ENCODE measurements at places on chromosomes 7 and 10.

DNA sequence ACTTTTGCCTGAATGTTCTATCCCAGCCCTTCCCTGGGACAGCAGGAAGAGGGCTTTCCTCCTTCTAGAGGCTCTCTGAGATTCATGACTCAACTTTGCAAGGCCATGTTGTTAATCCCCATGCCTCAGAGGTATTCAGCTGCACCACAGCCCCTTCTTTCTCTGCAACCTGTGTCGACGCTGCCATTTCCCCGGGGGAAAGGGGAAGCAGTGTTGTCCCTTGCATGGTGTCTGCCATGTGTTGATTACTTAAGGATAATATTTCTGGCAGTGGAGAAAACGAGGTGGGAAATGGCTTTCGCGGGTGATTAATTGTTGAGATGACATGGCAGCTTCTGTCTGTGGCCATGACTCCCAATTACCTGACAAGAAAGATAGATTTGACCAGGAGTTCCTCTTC, 133.1 kb downstream of the SORCS3 start:
- no peak for DNase-seq

GRCh38 chr10:44968091-44968490, 8.5 kb downstream of the RASSF4 start:
- DNase-seq, result no peak

DNA sequence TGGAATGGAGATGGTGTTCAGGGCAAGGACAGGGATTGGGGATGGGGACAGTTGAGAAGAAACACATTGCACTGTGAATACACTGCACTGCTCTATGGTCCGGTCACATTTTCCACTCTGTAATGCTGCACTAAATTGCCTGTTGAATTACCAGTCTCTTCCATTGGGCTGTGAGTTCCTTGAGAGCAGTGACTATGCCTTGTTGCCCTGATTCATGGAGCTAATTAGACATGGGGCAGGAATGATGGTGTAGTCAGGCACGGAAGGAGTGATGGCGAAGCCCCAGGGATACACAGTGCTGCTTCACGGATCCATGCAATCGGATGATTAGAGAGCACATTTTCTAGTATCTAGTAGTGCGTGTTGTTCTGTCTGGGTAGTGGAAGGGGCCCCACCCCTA, 25.4 kb upstream of the GPAM start:
- no peak for DNase-seq

- DNase-seq, result no peak
Observed at GRCh38 chr10:99331207-99331803, 2.1 kb downstream of the CNNM1 start.

GRCh38 chr7:48365010-48365409, 193.8 kb downstream of the ABCA13 start:
- DNase-seq, result peak; percentile 7

GRCh38 chr10:34549001-34549400, 266.1 kb downstream of the PARD3 start:
- DNase-seq, result no peak

GRCh38 chr10:74949843-74950765, 123.7 kb downstream of the KAT6B start:
- DNase-seq, result no peak

DNA sequence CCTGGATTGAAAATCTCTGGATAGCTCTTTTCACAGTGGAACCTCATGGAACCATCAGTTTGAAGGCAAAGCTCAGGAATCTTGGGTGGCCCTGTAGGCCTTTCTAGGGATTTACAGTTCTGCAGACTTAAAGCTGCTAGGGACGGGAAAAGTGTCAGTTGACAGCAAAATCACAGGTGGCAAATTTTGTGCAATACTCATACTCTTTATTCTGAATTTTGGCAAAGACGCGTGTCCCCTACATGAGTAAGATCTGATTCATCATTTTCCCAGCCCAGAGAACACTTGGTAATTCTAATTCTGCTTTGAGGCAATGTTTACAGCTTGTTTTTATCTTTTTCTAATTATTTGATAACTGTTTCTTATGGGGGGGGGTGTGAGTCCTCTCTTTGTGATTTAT, 3.6 kb downstream of the LRRC17 start:
- no peak for DNase-seq

- no peak for DNase-seq
Observed at GRCh38 chr7:108584211-108584610, 14.5 kb downstream of the DNAJB9 start.

DNA sequence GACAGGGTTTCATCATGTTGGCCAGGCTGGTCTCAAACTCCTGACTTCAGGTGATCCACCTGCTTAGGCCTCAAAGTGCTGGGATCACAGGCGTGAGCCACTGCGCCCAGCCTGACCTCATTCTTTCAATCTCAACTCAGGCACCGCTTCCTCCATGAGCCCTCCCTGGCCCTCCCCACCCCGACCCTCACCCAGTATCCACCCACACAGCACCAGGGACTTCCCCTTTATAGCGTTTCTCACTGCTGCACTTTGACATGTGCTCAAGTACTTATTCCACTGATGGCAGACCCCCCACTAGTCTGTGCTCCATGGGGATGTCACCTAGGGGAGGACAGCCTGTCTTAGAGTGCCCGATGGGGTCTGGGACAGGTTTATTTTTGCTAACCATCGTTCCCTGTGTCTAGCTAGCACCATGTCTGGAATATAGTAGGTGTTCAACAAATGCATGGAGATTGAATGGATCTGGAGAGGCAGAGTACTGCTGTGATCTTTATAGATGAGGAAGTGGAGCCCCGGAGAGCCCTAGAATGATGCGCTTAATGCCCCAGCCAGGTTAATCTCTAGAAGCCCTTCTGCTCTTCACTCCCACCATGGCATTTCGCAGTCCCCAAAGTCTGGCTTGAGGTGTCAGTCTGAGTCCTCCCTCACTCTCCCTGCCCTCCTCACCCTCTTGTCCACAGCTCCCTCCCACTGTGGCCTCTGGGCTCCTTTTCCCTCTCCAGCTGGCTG, 258.8 kb downstream of the RPS24 start:
- no peak for DNase-seq

DNA sequence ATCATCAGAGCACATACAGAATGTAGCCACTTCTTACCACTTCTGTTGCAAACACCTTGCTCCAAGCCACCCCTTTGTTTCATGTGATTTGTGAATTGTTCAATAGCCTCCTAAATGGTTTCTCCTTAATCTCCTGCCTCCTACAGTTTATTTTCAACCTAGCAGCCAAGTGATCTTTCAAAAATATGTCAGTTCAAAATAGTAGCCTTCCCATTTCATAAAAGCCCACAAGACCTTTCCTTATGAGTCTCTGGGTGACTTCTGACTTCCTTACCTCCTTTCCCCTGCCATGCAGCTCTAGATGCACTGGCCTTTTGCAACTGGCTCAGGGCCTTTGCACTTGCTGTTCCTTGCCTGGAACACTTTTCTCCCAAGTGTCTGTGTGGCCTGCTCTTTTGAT, 4.8 kb downstream of the MINDY4 start:
- no peak for DNase-seq

DNA sequence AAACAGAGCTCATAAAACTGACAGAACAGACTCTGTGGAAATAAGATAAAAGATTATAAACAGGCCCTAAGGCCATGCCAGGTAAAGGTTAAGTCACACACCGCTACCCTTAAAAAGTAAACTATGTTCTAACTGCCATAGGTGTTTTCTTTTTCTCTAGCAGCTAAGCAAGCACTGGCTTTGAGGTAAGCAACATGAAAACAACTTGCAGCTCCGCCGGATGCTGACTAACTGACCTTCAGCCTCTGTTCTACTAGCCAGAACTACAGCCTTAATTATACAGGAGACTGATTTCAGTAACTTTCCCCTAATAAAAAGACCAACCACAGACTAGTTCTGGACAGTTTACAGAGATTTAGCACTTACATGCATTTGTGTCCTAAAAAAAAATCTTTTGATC, 708.3 kb downstream of the CCSER2 start:
- DNase-seq, result no peak

GRCh38 chr7:129845178-129845971, 107.4 kb downstream of the UBE2H start:
- no peak for DNase-seq

- no peak for DNase-seq
Observed at GRCh38 chr7:92778972-92779371, 57.4 kb downstream of the CDK6 start.

DNA sequence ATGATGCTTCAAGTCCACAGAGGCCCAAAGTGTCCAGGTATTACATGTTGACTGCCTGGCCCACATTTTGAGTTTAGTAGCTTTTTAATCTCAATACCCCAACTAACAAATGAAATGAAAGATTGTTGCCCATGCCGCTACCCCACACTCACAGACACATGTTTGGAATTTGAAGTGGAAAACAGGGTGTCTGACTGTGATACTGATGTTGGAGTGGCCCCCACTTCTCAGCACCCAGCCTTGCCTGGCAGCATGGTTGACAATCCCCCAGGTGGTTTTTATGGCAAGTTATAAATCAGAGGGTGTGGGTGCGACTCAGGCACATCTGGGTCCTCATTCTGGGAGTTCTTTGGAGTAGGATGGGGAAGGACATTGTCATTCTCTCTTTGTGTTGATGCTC, 314.7 kb upstream of the ZNF32 start:
- no peak for DNase-seq

GRCh38 chr7:1562116-1562515, 6.1 kb upstream of the TMEM184A start:
- DNase-seq, result no peak

DNA sequence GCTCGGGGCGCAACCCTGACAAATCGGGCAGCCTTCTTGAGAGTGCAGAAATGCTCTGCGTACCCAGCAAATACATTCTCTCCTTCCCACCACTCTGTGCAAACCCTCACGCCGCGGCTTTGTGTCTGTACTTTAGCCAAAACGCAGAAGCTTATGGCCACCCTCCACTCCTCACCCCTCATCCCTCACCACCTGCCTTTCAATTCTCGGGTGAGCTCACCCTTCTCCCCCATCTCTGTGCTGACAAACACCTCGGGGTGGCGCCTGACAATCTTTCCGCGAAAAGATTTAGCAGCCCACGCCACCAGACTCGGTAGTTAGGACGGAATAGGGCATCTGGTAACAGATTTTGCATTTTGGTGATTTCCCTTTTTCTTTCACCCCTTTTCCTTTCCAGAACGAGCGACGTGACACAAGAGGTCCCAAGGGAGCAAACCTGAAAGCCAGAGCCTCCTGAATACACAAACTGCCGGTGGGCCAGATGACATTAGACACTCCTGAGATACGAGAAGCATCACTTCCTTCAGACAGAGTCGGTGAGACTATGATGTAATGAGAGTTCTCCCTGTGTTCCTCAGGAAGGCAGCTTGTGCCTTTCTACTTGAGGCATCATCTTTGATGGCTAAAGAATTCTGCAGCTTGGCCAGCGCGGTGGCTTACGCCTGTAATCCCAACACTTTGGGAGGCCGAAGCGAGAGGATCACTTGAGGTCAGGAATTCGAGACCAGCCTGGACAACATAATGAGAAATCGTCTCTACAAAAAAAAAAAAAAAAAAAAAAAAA, 671 bp upstream of the ATAD1 start:
- DNase-seq, result peak; percentile 6

DNA sequence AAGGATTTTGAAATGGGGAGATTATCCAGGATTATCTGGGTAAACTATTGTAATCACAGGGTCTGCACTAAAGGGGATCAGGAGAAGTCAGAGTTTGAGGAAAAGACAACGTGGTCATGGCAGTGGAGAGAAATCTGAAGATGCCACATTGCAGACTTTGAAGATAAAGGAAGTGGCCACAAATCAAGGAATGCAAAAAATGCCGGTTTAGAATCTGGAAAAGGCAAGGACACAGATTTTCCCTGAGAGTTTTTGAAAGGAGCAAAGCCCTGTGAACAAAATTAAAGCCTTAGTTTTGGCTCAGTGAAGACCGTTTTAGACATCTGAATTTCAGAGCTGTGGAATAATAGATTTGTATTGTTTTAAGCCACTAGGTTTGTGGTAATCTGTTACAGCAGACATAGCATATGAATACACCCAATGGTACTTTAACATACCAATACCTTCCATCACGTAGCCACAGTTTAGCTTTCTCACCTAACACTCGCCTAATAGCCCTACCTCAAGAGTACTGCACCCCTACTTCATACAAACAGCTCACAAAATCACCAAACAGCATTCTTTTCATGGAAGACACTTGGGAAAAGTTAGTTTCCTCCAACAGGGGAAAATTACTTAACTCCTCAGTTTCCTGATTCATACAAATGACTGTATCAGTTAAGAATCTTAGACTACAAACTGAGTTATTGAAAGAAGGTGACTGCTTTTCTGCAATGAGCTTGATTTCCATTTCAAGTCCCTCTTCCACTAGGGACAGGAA, 446.5 kb downstream of the INHBA start:
- DNase-seq, result no peak

DNA sequence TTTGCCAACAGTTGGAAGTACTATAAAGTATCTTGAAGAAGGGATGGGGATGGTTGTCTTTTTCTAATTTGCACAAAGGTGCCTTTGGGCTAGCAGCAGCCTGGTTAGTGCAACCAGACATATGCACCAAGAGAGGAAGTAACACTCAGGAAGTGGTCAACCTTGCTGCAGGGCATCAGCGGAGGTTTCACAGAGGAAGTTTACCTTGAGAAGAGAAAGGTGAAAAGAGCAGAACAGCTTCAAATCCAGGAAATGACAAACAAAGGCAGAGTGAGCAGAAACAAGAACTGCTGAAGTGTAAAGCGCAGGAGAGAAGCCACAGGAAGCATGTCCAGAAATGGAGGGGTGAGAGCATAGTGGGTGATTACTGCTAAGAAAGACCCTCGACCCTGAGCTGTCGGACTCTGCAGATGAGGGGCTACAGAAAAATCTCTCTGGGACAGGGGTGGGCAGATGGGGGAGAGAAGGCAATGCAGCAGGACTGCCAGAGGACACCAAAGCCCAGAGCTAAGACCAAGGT, 66.9 kb downstream of the STK17A start:
- DNase-seq, result peak; percentile 12
